ENCODE measurements at places on chromosomes 7 and 10.
A peak's percentile ranks its signal among the peaks of the same experiment; 100 is the strongest.

GRCh38 chr7:139656387-139656786, 121.4 kb downstream of the HIPK2 start:
- ATAC-seq, result no peak
- no peaks in the 10 kb centered on the region for H3K27me3 ChIP-seq
- H3K4me1 ChIP-seq, result peaks cover 61% of the 10 kb centered on the region
- peaks cover 41% of the 10 kb centered on the region for H3K36me3 ChIP-seq

DNA sequence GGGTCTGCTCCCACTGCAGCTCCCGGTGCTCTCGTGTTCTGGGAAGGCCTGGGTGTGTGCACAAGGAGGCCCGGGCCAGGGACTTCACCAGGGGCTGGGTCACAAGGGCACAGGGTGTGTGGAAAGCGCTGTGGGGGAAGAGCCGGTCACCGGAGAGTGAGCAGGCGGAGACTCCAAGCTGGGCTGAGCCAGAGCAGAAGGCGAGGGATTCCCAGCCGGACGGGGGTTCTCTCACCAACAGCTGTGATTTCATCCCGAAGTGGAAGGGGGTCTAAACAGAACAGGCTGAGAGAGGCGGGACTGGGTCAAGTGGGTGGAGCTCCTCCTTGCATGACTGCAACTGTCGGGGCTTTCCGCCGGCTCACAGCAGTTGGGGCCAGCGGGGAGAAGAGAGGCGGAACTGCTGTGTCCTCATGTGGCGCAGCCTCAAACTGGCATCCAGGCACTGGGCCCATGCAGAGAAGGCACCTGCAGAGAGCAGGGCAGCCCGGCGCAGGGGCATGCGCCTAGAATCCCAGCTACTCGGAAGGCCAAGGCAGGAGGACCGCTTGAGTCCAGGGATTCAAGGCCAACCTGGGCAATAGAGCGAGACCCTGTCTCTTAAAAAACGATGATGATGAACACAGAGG, 7.6 kb upstream of the ORAI2 start:
- H3K4me3 ChIP-seq, result peak overlapping the region; percentile 82
- ATAC-seq, result peak; percentile 91

- H3K27ac ChIP-seq, result peak overlapping the region; percentile 97
- ATAC-seq, result no peak
- peaks cover 36% of the 10 kb centered on the region for H3K36me3 ChIP-seq
- peak overlapping the region; percentile 79 for H3K4me3 ChIP-seq
- H3K27me3 ChIP-seq, result no peaks in the 10 kb centered on the region
Measured at GRCh38 chr10:79246209-79246581, 101.1 kb upstream of the PPIF start.

DNA sequence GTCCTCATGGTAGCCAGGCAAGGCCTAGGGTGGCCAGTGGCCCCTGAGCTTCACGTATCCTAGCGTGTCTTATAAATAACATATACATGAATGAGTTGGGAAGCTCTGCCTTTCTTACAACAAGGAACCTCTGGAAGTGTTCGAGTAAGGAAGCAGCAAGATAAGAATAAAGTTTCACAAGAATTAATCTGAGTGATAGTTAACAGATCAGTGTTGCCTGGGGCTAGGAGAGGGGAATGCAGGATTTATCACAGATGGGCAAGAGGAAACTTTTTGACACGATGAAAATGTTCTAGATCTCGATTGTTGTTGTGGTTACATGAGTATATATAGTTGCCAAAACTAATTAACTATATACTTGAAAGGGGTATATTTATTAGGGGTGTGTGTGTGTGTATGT, 74.2 kb downstream of the TSPAN12 start:
- no peaks in the 10 kb centered on the region for H3K36me3 ChIP-seq
- no peaks in the 10 kb centered on the region for H3K4me1 ChIP-seq
- ATAC-seq, result no peak
- H3K4me3 ChIP-seq, result no peak overlapping the region
- H3K27me3 ChIP-seq, result no peaks in the 10 kb centered on the region

- H3K27ac ChIP-seq, result peak overlapping the region; percentile 92
- H3K27me3 ChIP-seq, result no peaks in the 10 kb centered on the region
- peaks cover 54% of the 10 kb centered on the region for H3K4me1 ChIP-seq
- ATAC-seq, result no peak
Measured at GRCh38 chr7:148437043-148437442, 153.5 kb upstream of the C7orf33 start.

DNA sequence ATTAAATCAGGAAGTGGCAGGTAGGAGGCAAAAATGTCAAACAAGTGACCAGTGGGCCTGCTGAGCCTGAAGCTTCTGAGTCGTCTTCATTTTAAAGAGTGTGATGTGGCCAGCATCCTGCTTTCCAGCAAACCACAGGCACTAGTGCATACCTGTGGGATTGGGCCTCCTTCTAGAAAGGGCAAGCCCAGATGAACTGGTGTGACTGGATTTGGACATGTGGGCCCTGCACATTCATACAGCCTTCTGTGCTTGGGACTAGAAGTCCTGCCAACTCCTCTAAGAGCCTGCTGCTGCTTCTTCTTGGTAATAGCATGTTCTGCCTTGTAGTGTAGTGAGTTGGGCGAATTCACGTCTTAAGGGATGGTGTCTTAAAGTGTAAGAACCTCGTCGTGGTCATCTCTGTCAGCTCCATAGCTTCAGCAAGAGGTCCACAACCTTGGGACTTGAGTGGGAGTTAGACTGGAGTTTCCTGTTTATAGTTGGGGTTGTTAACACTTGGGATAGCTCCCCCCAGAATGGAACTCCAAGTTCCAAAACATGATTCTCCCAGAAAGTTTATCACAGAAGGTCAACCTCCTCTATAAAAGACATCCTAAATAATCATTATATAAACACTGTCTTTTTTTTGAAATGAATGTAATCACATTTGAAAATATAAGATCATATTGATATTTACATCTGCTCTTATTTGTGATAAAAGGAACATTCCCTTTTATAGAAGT, 11.2 kb downstream of the BMPER start:
- no peak overlapping the region for H3K4me3 ChIP-seq
- H3K36me3 ChIP-seq, result no peaks in the 10 kb centered on the region
- no peaks in the 10 kb centered on the region for H3K4me1 ChIP-seq

DNA sequence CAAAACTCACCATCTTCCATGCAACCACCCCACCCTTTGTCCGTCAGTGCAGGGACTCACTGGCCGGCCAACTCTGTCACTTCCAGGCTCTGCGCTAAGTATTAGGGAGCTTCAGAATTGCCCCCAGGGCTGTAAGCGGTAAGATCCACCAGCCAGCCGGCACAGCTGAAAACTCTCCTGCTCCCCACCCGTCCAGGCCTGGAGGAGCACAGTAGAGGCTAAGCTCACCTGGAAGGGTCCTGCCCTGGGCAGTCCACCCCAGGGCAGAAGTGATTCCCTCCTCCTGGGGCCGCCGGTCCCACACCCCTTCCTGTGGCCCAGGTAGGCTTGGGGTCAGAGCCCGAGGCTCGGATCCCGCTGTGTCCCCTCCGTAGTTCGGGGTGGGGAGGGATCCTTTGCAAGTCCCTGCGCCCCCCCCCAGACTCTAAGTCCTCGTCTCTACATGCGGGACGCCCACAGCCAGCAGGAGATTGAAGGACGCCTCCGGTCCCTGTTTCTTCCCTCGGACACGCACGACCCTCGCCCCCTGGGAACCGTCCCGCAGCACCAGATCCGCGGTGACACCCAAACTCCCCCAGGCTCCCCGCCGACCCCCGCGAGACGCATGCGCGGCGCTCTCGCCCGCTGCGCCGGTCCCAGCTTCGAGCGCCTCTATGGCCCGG, 138.9 kb downstream of the ARHGAP22 start:
- no peaks in the 10 kb centered on the region for H3K4me1 ChIP-seq
- H3K27me3 ChIP-seq, result no peaks in the 10 kb centered on the region
- H3K27ac ChIP-seq, result no peak overlapping the region
- H3K4me3 ChIP-seq, result no peak overlapping the region
